ENCODE measurements at places on chromosomes 11 and 22.

- no peak for DNase-seq
These were observed 20.1 kb upstream of the ST3GAL4 start for GRCh38 chr11:126335463-126335760.

- no peak for DNase-seq
These were observed 175.1 kb downstream of the LRRC4C start for GRCh38 chr11:41284354-41284753.

- no peak for DNase-seq
These were observed 15.8 kb downstream of the THAP12 start for GRCh38 chr11:76365038-76365679.

DNA sequence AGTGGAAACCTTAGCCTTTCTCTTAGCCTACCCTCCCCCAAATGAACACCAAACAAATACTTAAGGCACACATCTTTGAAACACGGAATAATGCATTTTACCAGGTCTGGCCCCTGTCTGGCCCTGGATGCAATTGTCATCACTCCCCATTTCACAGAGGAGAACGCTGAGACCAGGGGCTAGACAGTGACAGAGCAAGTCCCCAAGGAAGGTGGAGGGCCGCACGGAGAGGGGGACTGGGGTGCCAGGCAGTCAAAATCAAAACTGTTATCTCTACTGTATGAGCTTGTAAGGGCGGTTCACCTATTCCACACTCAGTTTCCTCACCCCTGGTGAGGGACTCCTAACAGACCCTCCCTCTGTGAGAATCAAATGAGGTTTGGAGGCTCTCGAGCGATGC, 414.2 kb downstream of the SOX6 start:
- DNase-seq: no peak

GRCh38 chr11:22432291-22433093, 94.3 kb downstream of the SLC17A6 start:
- DNase-seq: no peak

DNA sequence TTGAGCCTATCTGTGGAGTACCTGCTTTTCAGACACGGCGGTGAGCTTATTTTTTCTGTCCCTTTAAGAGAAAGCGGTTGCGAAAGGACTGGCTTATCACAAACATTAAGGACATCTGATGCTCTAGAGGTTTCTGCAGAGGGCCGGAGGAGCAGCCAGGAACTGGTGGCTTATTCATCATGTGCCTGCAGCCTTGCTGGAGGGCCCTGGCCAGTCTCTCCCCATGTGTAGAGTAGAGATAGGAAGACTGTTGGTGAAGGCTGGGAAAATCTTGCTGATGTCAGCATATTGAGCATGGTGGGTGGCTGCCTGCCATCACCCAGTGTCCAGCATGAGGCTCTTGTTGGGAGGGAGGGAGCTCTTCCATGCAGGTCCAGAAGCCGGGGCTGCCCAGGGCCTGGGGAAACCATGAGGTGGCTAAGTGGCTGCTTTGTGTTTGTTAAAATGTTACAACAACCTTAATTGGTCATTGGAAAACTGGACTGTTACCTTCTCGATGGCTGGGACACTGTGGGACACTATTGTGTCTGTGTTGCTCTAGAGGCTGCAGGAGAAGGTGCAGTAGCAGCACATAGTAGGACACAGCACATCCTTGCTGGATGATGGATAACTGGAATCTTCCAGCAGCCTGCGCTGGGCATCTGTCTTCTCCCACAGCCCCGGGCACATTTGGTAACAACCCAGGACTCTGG, 54.3 kb downstream of the TSPAN18 start:
- DNase-seq: no peak

- DNase-seq: no peak
These were observed 193.6 kb downstream of the AASDHPPT start for GRCh38 chr11:106271086-106271485.

DNA sequence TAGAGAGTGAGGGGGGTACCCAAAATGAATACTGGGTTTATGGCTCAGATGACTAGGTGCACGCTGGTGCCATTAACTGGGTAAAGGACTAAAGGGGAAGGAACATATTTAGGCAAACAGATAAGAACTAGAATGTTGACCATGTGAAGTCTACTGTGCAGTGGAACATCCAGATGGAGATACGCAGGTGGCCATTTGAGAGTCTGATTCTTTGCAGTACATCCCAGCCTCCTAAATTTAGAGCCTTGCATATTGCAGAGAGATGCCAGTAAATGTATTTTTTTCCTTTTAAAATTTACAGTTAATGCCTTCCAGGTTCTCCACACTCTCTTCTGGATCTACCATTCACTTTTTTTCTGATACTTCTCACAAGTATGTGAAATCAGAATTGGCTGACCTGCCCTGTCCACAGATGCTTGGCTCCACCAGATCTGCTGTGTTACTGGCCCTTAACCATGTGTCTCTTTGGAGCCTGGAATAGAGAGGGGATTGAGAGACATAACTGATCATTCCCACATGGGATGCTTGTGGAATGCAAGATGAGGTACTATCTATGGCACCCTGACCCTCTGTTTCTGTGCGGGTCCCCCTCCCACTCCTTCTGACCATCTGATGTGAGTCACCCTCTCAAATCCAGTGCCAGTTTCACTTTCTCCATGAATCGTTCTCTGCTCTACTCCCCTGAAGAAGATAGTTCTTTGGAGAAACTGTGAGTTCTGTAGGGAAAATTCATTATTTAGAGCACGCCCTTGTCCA, 77.0 kb upstream of the NCAM1 start:
- DNase-seq: no peak

- DNase-seq: no peak
These were observed 412.4 kb upstream of the CADM1 start for GRCh38 chr11:115916608-115917007.

- no peak for DNase-seq
These were observed 17.1 kb downstream of the APOL4 start for GRCh38 chr22:36184433-36185025.

DNA sequence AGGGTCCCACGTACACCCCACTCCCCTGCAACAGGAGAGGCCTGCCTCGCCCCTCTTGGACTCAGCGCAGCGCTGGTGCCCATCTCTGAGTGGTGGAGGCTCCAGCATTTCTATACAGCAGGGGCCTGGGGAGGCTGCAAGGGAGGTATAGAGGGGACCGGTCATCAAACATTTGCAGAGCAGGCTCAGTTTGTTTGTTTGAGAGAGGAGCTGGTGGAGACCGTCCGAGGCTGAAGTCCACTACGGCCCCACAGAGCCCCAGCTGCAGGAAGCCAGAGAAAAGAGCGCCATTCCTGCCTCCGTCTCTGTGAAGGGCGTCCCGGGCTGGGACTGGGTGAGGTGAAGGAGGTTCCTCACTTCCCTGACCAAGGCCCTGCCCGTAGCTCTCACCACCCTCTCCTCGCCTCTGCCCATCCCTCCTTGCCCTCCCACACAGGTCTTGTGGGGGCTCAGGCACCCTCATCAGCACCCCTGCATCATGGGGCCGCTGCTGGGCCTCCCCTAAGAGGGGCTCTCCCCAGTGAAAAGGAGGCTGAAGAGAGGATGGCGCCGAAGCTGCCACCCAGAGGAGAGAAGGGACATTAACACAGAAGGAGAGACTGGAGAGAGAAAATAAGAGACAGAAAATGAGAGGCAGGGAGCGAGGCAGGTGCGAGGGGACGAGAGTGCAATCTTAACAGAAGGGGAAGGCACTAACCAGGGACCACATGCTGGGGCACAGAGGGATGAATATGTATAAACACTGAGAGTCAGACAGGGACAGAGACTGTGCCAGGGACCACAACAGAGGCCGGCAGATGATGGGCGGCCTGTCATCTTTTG, 24.5 kb downstream of the RPUSD4 start:
- no peak for DNase-seq

DNA sequence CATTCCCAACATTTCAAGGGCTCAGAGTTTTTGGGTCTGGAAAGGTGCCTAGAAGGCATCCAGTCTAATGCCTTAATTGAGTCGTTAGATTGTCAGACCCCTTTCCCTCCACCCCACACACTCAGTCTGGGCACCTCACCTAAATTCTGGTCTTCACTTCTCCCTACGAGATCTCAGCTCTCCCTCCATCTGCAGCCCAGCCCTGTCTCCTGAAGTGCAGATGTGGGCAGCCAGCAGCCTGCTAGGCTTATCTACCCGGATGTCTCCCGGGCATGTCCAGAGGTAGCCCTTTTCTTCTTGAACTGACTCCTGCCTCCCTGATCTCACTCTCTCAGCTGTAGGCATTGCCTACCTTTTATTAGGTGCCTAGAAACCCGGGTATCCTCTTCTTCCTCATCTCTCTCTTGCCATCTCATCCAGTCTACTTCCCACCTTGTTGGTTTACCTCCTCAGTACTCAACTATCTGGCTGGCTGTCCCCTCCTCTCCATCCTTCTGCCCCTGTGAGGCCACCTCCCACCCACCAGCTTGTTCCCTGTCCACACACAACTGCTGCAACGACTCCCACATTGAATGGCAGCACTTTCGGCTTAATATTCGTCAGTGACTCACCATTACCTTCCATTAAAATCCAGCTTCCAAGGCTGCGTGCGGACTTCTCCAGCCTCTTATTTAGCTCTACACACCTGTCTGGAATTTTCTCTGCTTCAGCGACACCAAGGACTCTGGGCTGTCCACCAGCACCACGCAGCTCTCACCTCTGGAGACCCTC, 6.2 kb downstream of the SEPTIN3 start:
- no peak for DNase-seq

DNA sequence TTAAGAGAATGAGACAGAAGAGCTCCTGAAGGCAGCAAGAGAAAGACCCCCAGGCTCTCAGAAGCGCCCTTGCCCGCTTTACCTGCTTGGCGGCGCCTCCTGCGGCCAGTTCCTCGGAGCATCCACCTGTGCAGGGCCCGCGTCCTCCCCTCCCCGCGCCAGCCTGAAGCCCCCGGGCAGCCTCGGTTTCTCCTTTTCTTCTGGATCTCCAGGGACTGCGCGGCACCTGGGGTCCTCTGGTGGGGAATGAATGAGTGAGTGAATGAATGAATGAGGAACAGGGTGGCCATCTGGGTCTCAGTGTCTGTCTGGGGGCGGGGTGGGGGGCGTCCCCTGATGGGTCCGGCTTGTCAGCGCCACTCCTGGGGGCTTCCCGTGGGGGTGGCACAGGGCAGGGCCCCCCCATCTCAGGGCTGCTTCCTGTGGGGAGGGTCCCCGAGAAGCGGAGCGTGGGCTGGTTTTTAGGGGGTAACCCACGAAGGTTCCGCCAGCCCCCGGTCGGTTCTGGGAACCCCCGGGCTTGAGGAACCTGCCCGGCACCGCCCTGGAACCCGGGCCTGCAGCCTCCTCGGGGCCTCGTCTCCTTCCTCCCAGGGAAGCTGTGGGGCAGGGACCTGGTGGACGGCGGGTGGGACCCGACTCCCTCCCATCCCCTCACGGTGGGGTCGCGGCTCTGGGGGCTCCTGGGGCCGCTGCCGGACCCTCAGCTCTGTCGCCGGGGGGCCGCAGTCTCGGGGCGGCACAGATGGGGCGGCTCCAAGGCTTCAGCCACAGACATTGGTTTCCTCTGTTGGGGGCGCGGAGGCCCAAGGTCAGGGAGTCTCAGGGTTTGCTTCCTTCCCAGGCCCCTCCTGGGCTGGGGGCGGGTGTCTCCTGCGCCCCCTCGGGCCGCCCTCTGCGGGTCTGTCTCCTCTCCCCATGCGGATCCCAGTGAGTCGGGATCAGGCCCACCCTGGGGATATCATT, 8.3 kb upstream of the KRTAP5-7 start:
- DNase-seq: no peak

GRCh38 chr11:85863855-85864254, 8.7 kb downstream of the CCDC83 start:
- DNase-seq: no peak

DNA sequence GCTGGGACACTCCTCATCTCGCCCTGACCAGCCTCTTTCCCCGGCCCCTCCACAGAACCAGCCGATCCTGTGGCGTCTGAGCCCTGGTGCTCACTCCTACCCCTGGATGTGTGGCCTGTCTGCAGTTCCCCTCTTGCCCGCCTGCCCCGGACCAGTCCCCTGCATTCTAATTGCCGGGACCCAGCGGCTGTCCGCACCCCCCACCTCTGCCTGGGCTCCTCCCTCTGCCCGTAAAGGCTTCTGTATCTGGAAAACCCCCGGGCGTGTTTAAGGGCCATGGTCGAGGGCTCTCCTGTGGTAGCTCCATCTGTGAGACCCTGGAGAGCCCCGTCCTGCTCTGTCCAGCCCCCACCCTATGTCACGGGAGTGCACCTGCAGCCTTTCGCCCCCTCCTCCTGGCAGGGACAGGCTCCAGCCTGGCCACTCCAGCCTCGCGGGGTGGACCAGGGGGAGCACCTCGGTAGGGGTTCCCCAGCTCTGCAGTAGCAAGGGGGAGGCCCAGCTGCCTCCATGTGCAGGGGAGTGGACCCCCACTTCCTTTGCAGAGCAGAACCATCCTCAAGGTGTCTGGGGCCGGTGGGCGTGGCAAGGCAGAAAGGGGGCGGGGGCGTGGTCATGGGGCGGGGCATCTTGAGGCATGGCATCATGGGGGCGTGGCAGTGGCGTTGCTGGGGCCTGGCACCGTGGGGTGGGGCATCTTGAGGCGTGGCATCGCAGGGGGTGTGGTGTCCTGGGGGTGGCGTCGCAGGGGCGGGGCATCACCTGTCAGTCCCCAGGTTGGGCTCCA, 430.4 kb downstream of the TBC1D22A start:
- DNase-seq: no peak

DNA sequence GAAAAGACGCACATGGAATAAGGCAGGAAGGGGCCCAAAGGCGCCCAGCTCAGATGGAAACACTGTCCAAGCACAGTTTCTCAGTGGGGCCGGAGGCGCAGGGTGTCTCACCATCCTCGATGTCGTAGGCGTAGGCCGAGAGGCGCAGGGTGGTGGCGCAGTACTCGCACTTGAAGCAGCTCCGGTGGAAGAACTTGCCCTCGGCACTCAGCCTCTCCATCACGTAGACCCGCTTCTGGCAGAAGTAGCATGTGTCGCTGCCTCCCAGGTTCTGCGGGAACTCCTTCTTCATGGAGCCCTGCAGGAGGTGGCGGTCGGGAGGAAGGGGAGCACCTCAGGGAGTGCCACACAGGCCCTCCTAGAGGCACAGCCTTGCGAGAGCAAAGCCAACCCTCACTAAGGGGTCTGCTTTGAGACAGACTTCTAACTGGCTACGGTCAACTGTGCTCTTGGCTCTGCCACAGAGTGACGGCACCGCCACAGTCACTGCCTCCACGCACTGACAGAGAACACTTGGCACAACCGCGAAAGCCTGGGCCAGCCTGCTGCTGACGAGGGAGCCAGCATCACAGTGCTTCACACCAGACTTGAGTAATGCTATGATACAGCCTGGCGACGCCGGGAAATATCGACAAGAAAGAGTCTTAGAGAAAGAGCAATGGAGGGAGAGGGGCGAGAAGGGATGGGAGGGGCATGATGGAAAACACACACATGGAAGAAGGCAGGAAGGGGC, 97.6 kb upstream of the BID start:
- DNase-seq: no peak

GRCh38 chr11:44071157-44071556, 5.1 kb downstream of the ACCS start:
- no peak for DNase-seq

DNA sequence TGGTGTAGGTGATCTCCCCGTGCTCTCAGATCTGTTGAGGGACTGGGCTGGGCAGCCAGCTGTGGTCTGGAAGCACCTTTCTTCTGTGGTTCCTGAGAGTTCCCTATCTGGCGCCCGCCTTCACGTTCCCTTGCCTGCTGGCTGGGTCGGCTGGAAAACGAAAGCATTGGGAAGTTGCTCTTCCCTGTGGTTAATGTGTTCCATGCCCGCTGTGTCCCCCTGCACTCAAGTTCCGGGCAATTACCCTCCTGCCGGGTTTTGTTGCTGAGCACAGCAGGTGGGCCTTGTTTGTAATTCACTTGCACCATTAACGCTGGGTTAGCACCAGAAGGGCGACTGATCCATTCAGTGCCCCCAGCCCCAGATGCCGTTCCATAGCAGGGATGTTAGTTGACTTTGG, 134.1 kb downstream of the GRIK4 start:
- DNase-seq: no peak
